C1 segment of cervical spinal cord (tissue), 14 donors: ENCODE measurements at places on chromosomes 13 and 19.

- DNase-seq, result no peak
Observed at GRCh38 chr13:20923272-20923671, 20.7 kb upstream of the XPO4 start.

- DNase-seq, result no peak
Observed at GRCh38 chr13:22594041-22594440, 586.7 kb upstream of the SGCG start.

DNA sequence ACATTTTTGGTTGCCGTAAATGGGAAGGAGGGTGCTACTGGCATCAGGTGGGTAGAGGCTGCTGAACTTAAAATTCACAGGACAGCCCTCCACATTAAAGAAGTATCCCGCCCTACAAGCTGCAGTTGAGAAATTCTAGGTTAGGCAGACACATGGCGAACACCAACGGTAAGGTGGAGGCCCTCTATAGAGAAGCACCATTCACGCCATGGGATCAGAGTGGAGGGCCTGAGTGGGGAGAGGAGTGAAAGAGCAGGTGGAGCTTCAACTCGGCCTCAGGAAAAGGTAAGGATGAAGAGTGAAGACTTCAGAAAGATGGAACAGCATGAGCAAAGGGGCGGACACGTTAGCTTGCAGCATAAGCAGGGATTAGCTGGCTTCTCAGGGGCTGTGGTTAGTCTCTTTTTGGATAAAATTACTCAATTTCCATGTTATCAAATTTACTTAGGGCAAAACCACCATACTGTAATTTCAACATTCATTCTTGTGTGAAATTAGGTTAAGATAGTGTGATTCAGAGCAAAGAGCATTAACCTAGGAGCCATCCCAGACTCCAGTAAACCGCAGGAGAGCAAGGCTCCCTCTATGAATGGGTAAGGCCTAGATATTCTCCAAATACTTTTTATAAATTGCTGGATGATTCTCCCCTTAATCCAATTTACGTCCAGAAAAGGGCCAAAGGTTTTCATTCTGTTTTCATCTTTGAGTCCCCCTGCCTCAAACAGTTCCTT lies 1.2 kb downstream of the EEF1AKMT1 start:
- no peak for DNase-seq

DNA sequence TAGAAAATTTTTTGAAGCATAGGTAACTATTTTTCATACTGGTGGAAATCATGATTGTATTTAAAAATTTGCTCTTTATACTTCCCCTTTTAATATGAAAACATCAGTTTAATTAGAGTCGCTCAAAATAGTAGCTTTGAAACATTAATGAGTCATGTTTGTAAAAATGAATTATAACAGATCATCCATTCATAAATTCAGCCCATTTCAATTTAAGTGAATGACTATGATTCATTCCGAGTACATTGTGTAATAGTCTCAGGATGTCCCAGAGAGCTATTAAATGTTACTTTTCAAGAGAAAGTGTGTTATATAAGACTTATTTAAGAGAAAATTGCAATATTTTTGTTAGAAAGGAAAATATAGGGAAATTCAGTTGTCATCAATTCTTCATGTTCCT lies 111.0 kb downstream of the FNDC3A start:
- DNase-seq, result no peak

- DNase-seq, result no peak
Observed at GRCh38 chr19:45499196-45500180, 1.2 kb downstream of the PPM1N start.

DNA sequence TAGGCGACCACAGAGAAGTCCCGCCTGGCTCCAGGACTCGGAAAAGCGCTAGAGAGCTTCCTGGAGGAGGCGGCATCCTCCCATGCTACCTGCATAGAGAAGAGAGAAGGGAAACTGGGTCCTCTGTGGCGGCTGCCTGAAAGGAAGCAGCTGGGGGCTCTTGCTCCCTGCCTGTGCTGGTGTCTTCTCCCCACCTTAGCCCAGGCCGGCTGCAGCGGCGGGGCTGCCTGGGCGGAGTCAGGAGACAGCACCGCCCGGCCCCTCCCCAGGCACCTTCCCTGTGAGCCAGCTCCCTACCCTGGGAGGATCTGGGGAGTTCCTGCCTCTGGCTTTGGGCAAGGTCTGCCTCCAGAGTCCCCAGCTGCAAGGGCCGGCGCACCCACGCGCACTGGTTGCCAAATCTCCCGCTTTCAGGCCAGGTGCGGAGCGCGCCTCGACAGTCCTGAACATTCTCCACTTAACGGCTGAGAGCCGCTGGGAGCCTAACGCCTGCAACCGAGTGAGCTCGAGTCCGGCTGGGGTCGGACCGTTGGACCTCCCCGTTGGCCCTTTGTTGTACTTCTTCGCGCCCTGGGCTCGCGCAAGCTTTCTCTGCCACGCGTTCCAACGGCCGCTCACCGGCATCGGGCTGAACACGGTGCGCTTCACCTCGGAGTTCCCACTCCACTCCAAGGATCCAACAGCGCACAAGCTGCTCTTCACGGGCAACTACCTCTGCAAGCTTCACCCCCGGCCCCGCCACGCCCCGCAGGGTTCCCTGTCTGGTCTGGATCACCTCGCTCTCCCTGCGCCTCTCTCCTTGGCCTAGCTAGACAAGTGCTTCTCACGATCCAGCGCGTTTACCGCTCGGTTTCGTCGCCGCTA lies 21.8 kb upstream of the ZNF30 start:
- no peak for DNase-seq

- no peak for DNase-seq
Observed at GRCh38 chr19:24159707-24160106, 72.7 kb downstream of the ZNF254 start.

DNA sequence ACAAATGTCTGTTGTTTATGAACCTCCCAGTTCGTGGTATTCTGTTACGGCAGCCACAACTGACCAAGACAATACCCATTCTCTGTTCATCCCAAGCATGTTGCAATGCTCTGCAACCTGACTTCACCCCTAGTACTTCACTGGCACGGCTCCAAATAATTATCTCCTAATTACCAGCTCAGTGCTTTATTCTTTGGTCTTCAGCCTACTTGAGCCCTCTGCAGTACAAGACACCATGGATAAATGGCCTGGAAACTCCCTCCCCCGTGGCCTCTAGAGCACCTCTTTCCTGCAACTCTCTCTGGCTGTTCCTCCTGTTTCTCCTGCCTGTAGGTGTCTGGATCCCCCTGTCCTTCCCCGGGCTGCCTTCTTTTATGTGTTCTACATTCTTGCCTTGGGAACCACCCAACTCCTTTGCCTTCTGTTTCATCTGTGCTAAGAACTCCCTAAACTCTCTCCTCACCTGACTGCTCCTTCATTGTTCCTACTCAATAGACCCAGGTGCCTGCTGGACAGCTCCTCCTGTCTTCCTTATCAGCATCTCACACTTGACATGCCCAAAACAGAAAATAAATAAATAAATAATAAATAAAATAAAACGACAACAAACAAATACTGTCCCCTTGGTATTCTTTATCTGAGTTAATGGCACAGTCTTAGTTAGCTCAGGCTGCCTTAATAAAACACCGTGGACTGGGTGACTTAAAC lies 200.4 kb upstream of the IPO5 start:
- no peak for DNase-seq

DNA sequence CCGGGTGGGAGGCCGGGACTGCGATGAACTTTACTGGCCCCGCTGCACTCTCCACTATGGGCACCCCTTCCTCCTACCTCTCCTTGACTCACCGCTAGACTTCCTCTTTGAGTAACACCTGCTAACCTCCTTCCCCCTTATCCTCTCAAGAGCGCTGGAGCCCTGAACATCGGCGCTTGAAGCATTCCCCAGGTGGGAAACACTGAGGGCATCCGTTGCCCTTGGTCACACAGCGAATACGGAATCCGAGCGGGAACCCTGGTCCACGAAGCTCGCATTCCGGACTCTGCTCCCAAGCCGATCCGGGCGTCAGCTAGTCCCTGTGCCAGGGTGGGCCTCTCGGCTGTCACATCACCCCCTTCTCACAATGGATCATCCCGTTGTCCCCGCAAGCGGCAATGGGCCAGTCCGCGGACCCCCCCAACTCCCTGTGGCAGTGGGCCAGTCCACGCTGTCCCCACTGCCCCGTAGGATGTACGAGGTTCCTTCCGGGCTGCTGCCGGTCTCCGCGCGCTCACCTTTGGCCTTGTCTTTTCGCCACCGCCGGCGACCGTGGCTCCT lies 4.2 kb downstream of the LIPE start:
- DNase-seq, result no peak

DNA sequence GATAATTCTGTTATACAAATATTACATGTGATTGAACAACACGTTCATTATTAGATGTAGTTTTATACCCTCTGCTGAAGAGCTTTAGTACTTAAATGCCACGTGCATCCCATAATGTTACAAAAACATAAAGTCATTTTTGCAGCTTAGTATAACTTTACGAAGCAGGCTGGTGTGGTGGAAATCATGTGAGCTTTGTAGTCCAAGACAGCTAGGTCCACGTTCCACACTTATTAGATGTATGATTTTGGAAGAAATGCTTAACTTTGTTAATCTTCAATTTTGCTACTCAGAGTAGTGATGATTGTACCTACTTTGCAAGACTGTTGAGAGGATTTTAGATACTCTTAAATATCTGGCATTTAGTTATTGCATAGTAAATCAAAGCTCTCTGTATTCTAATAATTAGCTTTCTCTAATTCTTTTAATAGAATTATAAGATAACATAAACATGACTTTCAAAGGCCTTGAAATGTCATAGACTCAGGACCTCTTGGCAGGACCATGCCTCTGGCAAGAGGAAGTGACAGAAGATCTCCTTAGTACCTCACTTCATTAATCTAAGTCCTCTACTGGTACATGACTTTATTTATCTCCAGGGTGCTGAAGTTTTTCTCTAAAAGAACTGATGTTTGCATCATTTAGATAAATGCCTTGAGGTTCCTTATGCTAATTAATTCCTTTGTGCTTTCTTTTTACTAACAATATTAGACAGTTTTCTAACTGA lies 153.7 kb downstream of the PCDH20 start:
- DNase-seq, result no peak

DNA sequence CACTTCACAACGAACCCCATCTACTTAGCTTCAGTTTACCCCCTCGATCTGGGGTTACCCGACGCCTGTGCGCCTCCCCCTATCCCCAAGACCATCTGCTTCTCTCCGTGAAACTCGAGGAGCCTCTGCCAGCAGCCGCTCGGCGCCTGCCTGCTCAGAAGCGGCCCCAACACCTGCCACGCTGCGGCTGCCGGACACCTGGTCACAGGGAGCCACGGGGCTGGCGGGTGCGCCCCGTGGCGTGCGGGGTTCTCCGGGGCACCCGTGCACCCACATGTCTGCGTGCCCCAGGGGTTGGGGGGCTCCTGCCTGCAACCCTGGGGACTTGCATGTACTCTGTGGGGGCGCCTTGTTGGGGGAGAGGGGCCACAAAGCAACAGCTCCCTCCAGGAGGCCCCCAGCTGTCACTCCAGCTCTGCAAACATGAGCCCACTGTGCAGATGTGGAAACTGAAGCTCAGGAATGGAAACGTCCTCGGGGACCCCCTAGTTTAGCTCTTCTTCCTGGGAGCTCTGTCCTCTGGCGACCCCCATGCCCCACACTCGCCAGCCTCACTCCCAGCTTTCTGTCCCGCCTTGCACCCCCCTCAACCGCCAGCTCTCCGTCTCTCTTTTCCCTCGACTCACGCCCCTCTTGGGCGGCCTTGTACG lies 7.0 kb upstream of the SEMA6B start:
- DNase-seq, result no peak

- no peak for DNase-seq
Observed at GRCh38 chr13:32802159-32802558, 214.1 kb upstream of the KL start.

GRCh38 chr13:111116856-111117255 lies 1.7 kb downstream of the ARHGEF7 start:
- no peak for DNase-seq

- no peak for DNase-seq
Observed at GRCh38 chr19:37333457-37333856, 37.4 kb upstream of the ZNF527 start.

DNA sequence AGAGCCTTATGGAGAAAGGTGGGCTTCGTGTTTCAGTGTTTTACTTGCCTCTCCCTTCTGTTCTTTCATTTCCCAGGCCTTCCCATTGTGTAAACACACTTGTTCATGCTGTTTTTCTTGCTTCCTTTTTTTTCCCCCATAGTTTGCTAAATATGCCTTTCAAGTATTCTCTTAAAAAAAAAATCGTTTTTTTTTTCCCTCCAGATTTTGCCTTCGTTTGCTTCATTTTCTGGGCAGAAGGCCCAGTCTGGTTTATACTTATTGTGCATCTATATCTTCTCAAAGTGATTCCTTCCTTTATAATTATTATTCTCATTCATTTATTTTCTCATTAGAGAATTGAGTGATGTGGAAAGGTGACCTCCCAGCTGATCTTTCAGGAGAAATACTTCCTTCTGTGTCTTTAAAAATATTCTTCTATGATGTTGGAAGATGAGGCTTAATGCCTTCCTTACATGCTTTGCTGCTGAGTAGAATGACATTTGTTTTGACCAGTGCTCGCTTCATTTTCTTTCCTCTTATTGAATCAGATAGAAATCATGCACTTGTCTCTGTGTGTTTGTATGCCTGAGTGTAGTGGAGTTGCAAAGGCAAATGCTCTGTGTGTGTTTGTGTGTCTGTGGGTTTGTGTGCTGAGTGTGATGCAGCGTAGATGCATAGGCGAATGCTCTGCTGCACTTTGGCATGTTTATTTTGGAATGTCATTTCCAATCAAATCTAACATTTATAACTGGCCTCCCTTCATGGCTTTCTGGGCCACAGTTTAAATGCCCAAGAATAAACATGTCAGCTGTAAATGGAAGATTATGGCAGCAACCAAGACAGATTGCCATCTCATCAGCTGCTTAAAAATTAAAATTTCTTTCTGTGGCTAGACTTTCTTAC lies 591.4 kb downstream of the FGF9 start:
- DNase-seq, result no peak

- DNase-seq, result no peak
Observed at GRCh38 chr19:6412447-6413091, 12.0 kb downstream of the KHSRP start.

DNA sequence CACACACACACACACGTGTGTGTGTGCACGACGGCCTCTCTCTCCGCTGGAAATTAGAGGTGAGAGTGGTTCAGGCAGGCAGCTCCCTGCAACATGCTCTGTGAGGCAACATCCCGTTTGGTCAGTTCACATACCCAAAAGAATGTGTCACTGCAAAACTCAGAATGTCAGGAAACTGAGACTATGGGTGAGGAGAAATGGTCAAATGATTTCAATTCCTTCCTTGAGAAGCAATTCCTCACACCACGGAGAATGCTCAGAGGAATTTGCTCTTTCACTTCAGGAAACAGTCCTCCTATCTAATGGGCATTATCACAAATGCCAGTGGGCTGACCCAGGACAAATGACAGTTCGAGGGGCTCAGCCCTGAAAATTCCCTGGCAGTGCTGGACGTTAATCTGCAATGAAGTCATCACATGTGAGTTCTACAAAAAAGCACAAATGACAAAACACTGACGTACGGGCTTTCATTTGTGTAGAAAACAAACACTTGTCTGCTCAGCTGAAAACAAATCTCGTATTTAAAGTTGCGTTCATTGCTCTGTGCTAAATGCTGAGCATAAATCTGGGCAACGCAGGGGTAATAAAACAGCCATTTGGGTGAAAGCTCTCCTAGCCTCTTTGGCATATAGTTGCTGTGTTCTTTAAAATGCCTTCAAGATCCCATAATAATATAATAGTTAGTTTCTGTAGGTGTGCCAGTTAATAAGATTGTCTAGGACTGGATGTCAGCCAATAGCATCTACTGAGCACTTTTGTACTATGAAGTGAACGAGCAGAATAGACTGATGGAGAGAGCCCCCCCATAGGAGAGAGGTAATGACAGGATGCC lies 18.6 kb upstream of the LATS2 start:
- no peak for DNase-seq

- no peak for DNase-seq
Observed at GRCh38 chr19:3697671-3698385, 2.4 kb downstream of the PIP5K1C start.
